Mononuclear cell (primary cell): ENCODE measurements at places on chromosomes 11 and 22. TPM values are rescaled to one million over a fixed set of nuclear protein-coding genes. Genes with fewer than 3 reads are reported as not detected.

The LUZP2 gene
- not detected for total RNA-seq

The CLDN5 gene
- total RNA-seq: 9.3 TPM

The HMOX1 gene
- 46.6 TPM for total RNA-seq

The JHY gene
- 2.3 TPM for total RNA-seq

The OR2AT4 gene
- total RNA-seq: not detected

The MEI1 gene
- 63.5 TPM for total RNA-seq

The ZNF74 gene
- total RNA-seq: 1.2 TPM

The TRIM68 gene
- total RNA-seq: 7.3 TPM
